ENCODE measurements at places on chromosomes 4 and X.

DNA sequence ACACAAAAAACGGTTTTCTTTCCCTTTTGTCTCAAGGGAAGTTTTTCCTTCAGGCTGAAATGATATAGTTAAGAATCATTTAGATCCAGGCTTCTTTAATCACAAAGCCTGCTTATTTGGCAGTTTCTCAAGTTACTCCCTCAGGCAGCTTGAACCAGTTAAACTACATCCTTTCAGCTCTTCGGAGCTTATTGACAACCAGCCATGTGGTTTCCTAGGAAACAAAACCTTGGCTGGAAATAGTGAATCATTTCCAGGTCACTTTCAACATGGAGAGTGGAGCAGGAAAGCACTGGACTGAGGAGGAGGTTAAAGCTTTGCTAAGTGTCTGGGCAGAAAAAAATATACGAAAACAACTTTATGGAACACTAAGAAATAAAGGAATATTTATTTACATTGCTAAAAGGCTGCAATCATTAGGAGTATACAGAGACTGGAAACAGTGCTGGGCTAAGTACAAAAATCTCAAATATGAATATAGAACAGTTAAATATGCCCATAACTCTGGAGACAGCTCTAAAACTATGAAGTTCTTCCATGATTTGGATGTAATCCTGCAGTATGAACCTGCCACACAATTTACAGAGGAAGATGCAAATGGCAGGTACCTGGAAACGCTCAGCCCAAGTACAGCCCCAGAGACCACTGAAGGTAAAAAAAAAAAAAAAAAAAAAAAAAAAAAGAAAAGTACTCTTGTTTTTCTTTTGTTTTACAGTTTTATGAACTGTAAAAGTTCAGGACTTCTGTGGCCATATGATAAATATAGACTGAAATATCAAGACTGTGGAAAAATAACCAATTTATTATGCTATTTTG is 23.2 kb upstream of the AASDH start:
- DNase-seq = peak; percentile 88

DNA sequence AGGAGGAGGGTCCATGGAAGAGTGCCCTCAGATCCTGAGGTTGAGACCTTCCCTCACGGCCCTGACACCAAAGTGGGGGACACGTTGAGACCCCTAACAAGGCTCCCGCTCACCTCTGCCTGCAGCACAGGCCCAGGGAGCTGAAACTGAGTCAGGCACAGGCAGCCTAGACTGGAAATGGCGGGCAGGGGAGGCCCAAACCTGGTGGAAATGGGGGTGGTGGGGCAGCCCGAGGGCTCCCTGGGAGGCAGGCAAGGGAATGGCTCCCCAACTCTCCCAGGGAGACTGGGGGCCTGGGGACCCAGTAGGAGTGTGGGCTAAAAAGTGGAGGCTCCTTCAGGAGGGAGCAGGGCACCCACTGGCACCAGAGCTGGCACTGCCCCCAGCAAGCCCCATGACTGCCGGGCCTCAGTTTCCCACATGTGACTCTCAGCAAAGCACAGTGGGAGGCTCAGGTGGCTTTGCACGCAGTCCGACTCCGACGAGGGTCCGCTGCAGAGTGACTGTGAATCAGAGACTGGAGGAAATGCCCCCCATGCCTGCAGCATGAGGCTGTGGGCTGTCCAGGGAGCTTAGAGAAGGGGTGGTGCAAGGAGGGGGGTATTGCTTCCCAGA is 5.9 kb downstream of the NKX1-1 start:
- DNase-seq = no peak

GRCh38 chrX:136687457-136687856 is 39.5 kb downstream of the CD40LG start:
- no peak for DNase-seq

- no peak for DNase-seq
These were observed 240.0 kb downstream of the GPC3 start for GRCh38 chrX:133745349-133745748.

DNA sequence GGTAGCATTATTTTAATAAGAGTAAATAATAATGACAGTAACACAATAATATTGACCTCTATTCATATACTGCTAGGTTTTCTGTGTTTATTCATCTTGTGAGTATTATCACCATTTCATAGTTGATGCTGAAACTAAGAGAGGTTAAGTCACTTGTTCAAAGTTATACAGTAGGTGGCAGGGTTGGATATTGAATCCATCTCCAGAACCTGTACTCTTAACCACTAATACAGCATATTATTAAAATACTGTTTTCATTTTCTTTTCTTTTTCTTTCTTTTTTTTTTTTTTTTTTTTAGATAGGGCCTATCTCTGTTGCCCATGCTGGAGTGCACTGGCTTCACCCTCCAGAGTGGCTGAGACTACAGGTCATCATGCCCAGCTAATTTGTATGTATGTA is 7.1 kb upstream of the ELF2 start:
- no peak for DNase-seq

DNA sequence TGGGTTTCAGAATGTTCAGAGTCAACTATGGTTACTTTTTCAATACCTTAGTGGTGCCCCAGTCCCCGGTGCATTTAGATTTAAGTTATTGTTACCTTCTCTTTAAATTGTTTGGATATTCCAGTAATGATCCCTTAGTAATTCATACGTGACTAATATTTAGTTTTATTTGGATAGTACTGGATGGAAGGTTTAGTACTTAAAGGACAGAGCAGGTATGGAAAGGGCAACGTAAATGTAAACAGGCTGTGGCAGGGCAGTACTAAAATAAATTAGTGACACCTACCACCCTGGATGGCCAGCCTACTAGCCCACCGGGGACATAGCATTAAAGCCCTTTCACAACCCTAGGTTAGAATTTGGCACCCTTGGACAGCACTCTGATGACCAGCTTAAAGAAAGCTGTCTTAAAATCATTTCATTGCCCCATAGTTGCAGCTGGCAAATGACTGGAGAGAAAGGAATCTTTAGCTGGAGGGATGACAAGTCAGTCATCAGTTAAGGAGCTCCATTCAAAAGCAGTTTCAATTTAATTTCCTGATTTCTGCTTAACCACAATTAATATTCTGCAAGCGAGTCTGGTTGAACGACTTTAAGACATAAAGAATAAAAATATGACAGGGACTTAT is 16.4 kb downstream of the PLP1 start:
- no peak for DNase-seq

- DNase-seq = no peak
These were observed 53.2 kb upstream of the BBS12 start for GRCh38 chr4:122679317-122679716.

DNA sequence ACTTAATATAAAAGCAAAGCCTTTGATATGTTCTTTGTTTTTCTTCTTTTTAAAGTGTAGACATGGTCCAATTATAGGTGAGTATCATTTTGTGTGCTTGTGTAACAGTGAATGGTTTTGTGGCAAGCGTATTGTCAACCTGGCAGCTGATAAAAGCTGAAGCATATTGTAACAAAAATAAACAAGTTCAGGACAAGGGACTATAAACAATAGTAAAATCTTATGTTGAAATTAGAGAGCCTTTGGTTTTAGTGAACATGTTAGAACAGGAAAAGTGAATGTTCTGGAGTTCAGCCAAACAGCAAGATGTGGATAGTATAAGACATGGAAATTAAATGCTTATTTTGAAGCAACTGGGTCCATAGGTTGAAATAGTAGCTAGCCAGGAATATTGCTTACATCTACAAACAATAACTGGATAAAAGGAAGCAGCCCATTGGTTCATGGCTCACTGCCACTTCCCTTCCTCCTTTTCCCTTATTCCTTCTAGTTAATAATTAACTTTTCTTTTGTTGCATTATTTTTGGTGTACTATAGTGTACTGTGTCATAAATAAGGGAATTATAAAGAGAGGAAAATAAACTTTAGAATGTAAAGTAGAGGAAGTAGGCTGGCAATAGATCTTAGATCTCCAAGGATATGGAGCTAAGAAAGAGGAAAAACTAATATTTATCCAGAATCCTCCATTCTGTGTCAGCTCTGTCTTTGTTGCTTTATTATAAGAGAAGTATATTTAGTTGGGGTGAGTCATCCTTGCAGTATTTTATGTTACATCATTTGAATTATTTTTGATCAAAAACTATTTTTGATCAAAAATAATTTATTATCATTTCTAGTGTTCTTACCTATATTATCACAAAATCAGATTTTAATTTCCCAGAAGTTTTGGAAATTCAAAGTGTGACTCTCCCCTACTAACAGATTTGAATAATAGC is 65.6 kb downstream of the MRPL1 start:
- DNase-seq = no peak

DNA sequence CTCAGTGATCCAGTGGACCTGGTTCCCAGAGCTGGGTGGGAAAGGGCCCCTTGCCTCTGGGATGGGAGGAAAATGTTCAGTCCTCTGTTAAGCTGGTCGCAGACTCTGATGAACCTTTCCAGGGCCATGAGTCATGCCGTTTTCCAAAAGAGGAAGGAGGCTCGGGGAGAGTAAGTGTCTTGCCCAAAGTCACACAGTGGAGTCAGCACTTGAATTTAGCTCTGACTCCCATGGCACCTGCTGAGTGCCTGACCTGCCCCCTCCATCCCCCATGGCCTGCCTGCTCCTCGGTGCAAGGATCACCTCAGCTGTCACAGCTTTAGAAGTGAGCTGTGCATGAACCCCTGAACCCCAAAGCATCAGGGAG is 14.0 kb upstream of the KIAA0232 start:
- no peak for DNase-seq

DNA sequence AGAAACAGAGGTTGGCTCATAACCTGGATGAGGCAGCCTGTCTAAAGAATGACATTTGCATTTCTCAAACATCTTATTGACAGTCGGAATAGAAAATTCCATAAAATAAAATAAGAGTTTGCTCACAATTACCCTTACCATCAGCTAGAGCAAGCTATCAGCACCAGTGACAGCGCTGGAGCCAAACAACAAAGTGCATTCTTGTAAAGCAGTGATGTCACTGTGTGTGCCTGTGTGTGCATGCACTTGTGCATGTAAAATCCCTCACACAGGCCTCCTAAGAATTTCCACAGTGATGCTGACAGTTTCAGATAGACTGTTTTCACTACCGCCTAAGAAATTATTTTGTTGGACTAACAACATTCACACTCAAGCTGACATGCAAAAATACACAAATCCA is 77.6 kb downstream of the EVC2 start:
- DNase-seq = no peak

GRCh38 chr4:185966997-185967775 is 101.8 kb upstream of the TLR3 start:
- no peak for DNase-seq

- no peak for DNase-seq
These were observed 11.8 kb downstream of the HTN1 start for GRCh38 chr4:70062000-70062399.

DNA sequence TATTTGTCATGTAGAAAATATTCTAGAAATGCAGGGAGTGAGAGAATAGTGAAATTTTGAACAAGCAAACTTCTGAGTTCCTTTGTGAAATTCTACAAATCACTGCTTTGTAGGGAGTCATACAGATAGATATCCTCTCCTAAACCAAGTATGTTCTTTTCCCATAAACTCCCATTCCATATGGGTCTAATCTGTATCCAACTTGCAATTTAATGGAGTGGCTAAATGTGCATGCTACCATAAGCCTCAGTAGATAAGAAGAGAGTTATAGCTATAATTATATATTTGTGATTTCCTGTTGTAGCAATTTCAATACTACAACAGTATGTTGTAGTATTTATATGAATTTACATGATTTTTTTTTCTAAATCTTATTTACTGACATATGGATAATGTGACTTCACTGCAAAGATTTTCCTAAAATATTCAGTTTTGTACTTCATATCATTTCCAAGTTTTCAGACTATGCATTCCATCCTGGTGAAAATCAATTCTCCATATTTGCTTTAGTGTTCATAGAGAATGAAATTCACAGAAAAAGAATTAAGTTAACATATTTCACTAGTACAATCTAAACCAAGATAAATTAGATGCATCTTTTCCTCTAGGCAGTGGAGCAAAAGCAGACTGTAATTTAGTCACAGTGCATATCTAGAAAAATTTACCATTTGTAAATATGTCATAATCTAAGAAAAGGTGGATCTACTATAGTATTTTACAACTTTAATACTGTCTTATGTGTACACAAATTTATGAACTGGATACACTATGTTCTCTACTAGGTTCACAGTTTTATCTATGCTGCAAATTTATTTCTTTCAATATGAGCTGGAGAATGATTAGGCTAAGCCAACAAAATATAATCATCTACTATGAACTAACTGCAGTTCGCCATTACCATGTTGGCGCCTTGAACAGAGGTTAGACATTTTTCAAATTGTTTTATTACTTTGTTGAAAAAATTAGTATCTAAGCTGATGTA is 372.9 kb upstream of the NDST3 start:
- no peak for DNase-seq

DNA sequence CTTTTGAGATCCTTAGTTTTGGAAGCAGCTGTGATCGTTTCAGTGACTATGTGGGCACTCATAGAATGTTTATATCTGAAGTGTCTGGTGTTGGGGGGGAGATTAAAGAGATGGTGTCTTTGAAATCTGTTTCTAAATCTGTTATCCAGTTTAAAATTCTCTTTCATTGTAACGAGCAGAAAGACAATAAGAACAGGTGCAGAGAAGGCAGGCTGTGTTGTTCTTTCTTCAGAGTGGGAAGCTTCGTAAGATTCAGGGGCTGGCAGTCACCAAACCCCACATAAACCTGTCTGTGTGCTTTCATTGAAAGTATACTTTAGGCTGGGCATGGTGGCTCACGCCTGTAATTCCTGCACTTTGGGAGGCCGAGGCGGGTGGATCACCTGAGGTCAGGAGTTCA is 16.3 kb upstream of the DHRSX start:
- DNase-seq = no peak

- DNase-seq = no peak
These were observed 413.6 kb downstream of the TRIML1 start for GRCh38 chr4:188552741-188553275.

- no peak for DNase-seq
These were observed 9.5 kb downstream of the NAF1 start for GRCh38 chr4:163157157-163157556.

GRCh38 chr4:102815981-102816380 is 11.4 kb downstream of the UBE2D3 start:
- no peak for DNase-seq

DNA sequence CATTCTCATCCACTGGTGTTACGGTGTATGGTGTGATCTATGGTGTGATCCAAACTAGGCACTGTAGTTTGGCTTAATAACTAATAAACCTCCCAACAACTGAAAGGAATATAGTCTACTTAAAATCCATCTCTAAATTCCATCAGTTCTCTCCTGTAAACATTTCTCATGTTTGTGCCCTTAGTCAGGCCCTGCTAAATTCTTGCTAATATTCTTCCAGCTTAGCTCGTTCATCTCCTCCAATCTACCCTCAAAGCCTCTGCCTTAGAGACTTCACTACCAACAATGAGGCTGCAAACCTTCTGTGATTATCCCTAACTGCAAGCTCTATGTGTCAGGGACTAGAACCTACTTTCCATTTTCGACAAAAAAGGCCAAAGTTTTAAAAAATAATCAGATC is 28.1 kb downstream of the ZAR1 start:
- DNase-seq = no peak

DNA sequence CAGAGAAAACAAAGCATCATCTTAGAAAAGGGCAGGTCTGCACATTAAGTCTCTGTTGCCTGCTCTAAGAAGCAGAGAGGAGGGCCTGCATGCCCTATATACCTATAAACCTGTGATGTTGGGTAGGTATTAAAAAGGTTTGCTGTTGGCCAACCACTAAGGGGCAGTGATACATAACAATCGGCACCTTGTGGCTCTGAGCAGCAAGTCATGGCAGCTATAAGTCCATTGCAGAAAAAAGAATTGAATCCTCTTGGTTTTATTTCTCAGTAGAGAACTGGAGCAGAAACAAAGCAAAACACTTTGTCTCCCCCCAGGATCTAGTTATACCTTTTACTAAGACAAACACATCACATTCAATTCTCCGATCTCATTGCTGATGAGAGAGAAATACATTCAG is 1364.4 kb downstream of the STIM2 start:
- peak; percentile 23 for DNase-seq

GRCh38 chrX:39576041-39576872 is 521.5 kb downstream of the BCOR start:
- DNase-seq = peak; percentile 27
